Lower leg skin (tissue), 4 donors: ENCODE measurements at places on chromosomes 2 and 18.

DNA sequence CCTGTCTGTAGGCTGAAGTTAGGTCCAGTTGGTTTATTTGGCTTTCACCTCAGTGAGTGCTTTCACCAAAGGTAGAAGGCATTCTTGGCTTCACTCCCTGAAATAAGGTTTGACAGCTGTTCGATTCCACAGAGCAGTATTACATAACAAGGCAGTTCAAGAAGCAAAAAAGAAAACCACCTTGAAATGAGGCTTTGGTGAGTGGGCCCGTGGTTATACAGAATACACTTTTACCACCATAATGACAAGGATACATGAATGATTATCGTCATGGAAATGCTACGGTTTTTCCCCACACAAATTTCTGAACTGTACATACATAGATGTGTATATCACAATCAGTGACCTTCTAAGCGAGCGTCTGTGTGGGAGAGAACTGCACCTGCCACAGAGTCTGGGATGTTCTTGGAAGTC, 80.0 kb upstream of the CHRNA1 start:
- DNase-seq, result no peak

- no peak for DNase-seq
Observed at GRCh38 chr2:211347328-211347727, 790.9 kb downstream of the CPS1 start.

- DNase-seq, result no peak
Observed at GRCh38 chr2:208006833-208007232, 18.5 kb downstream of the PLEKHM3 start.

- no peak for DNase-seq
Observed at GRCh38 chr18:8548186-8548585, 61.1 kb upstream of the RAB12 start.

DNA sequence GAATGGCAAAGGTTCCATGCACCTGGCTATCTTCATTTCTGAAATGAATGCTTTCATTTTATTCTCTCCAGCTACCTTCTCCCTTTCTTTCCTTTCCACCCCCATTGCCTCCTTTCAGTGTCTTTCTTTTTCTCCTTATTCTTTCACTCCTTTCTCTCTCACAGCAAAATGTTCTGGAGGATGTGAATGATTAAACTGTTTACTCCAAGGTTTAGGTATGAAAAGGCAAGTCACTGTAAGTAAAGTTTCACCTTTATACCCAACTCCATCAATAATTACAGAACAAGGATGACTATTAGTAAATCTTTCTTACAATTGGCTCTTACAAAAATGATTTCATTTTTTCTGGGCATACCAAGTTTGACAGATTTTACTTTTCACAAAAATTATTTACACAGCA, 4.3 kb downstream of the PAX8 start:
- no peak for DNase-seq
